ENCODE measurements at places on chromosomes 6 and 20.

- DNase-seq: no peak
Measured at GRCh38 chr6:80988286-80988685, 764.2 kb downstream of the TENT5A start.

DNA sequence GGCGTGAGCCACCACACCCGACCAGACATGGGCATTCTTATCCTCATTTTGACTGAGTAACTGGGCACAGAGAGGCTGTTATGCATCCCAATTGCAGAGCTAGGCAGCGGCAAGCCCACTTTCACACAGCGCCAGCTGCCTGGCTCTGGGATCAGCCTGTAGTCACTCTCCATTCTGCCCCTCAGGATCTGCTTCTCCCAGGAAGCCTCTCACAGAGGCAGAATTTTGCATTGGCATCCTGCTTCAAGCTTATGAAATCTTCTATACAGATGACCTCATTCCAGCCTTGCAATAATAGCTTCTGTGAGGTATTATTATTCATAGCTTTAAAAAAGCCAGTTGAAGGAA is 37.0 kb upstream of the IER3 start:
- no peak for DNase-seq

DNA sequence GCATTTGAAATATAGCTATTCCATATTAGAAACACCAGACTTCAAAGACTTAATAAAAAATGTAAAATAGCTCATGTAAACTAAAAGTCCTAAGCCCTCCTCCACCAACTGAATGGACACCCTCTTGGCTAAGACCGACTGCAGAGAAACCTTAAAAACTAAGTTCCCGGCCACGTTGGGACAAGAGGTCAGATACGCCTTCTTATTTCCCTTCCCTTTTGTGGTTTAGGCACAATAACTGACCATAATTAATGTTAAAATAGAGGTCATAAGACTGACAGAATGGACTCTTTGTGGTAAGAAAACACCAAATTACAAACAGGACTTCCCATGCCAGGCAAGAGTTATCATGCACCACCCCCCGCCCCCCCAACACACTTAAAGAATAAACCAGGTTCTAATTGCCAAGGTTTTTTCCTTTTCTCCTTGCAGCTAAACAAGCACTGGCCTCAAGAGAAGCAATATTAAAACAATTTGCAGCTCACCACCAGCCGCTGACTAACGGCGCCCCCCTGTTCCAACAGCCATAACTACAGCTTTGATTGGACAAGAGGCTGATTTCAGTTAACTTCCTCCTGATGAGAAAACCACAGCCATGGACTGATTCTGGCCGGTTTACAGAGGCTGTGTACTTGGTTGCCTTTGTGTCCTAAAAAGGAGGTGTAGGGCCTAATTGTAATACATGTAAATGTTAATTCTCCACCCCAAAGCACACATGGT is 10.7 kb upstream of the LAMP5 start:
- DNase-seq: no peak

DNA sequence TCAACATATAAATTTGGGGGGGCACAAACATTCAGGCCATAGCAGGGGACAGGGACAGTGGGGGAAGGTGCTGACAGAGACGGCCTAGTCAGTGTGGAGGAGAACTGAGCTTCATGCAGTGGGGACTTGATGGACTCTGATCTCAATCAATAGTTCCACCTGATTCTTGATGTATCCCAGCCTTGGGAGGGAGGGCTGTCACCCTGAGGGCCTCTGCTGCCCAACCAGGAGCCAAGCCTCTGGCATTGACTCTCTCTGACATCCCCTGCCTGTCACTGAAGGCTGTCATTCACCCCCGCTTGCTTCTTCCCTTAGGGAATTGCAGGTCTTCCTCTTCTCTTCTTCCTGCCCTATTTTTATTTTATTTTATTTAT is 180.6 kb upstream of the TAB2 start:
- no peak for DNase-seq

DNA sequence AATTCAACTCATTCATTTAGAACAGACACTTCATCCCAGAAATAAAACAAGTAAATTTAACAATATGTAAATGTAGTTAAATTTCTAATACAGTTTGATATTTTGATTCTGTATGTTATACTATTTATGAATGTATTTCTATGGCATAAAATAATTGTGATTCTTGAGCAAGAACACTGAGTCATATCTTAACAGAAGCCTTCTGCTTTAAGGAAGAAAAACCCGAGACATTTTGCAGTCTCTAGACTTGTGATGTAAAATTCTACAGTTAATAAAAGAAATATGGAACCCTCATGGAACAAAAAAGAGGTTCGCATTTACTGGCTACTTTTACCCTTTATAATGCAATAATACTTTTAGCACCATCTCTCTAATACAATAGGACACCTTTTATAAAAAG is 47.9 kb upstream of the SCML4 start:
- no peak for DNase-seq
